ENCODE measurements at places on chromosomes 7 and 10.

DNA sequence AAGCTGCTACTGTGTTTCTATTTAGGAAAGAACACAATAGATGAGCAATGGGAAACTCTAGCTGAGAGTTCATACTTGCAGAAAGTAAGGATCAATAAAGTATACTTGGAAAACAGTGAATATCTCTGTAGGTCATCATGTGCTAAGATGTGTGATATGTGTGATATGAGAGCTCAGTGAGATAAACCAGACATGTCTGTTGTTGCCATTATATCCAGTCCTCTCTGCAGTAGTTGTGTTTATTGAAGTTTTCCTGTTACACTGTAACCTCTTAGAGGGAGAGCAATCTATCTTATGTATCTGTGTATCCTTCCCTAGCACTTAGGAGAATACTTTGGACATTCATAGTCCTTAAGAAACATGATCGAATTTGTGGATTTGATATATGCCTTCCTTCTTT is 19.1 kb downstream of the TRUB1 start:
- DNase-seq = no peak

DNA sequence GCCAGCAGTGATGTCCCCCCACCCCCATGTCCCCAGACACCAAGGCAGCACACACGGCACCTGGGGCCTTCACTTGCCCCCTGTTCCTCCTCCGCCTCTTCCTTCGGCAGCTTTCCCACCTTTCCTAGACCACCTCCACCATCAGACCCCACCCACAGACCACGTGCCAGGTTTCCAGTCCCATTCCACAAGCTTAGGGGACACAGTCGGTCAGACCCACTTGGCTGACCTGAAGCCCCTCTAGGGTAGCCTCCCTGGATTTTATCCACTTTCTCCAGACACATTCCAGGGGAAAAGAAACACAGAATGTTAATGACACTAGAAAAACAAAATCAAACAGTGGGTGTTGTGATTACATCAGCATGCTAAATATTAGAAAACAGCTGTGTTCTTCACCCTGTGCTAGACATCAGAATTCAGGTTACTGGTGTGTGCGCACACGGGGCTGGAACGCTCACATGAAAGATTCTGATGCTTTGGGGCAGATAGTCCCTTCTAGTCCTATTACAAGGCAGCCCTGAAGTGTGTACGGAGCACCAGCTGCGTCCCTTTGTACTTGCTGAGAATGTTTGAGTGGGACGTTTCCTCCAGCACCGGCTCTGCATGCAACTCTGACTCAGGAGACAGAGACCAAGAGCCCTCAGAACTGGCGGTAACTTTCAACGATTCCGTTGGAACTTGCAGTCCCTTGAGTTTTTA is 75.5 kb upstream of the PPP2R2D start:
- no peak for DNase-seq

DNA sequence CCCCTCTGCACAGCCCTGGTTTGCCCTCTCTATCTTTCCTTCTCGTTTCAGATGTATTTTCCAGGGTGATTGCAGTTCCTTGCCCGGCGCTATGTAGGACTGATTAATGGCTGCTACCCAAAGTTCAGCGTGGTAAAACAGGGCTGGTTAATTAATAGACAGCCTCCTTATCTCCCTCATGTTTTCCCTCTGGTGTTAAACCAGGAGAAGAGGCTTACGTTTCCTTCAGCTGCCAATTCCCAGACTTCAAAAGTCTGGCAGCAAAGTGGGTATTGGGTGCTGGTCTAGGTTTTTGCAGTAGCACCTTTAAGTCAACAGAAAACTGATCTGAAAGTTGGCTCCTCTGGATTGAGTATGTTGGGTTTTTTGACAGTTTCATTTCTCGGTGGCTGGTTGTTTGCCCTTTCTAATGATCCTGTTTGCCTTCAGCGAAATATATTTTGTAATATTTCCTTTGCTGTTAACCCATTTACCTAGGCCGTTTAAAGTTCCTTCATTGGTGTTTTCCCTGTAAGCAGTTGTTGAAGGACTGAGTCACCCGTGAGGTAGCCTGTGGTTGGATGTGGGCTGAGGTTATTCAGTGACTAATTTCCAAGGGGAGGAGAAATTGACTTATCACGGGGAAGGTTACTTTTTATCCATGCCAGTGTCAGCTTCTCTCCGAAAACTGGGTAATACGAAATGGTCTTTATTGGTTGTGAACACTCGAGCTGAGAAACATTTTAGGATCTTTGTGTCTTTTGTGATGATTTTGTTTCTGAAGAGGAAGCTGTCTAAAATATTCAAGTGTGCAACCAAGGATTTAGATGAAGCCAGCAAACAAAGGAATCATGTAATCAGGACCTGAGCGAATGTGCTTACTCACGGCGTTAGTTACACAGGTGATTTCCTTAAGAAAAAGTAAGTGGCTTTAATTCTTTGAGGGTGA is 257.2 kb downstream of the KIAA1217 start:
- DNase-seq = peak; percentile 77

DNA sequence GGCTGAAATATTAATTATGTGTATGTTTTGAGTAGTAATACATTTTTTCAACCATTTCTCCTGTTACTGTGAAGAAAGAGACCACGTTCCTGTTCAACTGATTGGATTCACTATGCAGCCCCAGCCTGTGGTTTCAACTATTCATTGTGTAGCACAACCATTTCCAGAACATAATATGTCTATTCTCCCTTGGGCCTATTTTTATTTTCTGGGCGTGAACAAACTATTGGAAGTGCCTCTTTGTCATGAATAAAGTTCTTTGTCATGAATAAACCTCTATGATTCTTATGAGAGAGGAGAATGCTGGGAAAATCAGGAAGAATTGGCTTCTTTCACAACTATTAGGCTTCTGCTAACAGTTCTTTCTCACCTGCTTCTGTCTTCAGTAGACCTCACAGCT is 152.4 kb downstream of the GNAT3 start:
- DNase-seq = no peak

- no peak for DNase-seq
Observed at GRCh38 chr7:33024189-33024757, 38.3 kb downstream of the NT5C3A start.

DNA sequence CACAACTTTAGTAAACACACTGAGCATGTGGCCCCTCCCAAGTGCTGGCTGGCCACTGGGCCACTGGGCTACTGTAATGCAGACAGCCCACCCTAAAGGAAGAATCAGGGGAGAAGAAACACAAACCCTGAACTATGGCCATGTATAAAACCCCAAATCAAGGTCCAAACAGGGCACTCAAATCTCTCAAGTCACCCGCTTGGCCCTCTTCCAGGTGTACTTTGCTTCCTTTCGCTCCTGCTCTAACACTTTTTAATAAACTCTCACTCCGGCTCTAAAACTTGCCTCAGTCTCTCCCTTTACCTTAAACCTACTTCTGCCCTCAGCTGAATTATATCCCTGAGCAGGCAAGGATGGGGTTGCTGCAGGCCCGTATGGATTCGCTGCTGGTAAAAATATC is 72.6 kb downstream of the TPK1 start:
- no peak for DNase-seq

DNA sequence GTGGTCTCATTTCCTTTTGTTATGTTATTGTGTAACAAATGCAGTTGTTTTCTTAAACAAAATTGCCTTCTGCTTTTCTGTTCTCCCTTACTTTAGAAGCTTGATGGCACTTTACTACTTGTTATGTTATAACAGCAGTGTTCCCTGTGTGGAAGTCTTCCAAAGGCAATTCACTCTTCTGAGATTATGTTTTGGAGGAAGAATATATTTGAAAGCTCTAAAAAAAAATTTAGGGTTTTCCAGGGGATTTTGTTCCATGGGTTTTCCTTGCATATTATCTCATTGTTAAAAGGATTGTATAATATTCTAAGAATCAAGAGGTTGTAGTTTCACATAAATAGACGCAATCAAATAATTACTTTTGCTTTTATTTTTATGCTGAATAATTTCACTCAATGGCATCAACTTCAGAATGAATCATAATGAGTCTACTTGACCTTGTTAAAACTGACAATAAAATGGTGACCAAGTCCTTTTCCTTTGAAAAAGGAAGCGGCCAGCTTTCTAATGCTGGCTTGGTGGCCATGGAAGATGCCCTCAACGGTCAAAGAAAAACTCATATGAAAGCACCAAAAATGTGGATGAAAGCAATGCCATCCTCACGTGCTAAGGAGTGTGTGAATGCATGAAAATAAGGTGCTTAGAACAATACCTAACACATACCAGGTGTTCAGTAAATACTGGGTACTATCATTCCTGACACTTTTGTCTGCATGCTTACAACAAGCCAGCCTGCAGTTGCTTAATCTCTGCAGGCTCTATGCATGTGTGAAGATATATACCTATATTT is 92.4 kb upstream of the KLF6 start:
- no peak for DNase-seq

GRCh38 chr10:132339276-132339675 is 7.3 kb downstream of the LRRC27 start:
- DNase-seq = no peak
